ENCODE measurements at places on chromosomes 2 and 18.

- no peak for DNase-seq
These were observed 198.3 kb upstream of the CNTNAP5 start for GRCh38 chr2:123826729-123827271.

GRCh38 chr2:58521803-58522554, 280.9 kb upstream of the FANCL start:
- DNase-seq, result no peak

- DNase-seq, result no peak
These were observed 262.0 kb downstream of the MREG start for GRCh38 chr2:215751200-215751910.

DNA sequence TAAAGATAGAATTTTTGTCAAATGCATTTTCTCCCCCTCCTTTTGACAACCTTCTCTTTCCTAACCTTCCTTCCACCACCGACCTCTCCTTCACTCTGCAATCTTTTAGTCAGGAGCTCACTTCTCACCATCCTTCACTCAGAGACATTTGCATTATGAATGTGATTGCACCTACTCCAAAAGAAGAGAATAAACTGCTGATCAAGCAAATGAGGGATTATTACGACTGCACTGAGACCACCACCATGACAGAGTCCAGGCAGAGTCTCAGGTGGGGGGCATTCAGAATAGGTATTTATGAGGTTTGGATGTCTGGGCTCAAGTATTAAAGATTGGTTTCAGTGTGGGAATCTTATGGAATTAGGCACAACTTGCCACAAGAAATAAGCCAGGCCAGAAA, 483.9 kb downstream of the PTH2R start:
- DNase-seq, result no peak

- DNase-seq, result no peak
These were observed 5.2 kb downstream of the D2HGDH start for GRCh38 chr2:241739651-241740050.
